Sciatic nerve (tissue), 2 donors: ENCODE measurements at places on chromosomes 3 and 15. TPM values are rescaled to one million over a fixed set of nuclear protein-coding genes. Genes with fewer than 3 reads are reported as not detected.

GRCh38 chr15:39936681-39937080 lies 2.8 kb downstream of the EIF2AK4 start:
- DNase-seq, result no peak

DNA sequence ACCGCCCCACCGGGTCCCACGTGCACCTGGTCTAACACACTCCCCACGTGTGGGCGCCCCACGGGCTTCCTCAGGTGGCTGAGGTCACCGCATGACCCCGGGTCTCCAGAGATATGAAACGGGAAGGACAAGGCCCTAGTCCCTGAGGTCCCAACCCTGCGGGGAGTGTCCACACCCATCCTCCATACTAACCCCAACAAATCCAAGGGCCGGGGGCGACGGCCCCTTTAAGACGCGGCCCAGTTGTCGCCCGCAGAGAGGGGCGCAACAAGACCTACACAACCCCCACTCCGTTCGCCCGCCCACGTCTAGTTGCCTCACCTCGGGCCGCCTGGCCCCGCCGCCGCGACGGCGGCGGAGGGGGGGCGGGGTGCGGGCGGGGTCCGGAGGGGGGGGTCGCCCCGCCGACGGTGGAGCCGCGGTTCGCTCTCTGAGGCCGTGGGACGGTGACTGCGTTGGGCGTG lies 396 bp downstream of the INO80 start:
- DNase-seq, result peak; percentile 76

DNA sequence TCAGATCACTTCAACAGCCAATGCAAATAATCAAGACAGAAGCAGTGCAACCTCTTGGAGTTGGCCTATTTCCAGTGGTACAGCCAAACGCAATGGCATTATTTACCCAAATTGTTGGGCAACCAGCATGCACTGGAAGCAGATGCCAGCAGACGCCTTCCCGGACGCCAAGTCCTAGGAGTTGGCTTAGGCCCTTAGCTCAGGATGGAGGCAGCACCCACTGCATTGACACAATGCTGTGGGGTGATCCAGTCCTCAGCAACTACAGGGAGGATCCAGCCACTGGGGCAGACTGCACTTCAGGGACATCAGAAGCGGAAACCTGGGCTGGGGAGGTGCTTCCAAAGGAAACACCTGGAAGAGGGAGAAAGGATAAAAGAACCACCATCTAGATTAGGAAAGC lies 290.4 kb downstream of the FAM43A start:
- DNase-seq, result no peak

- no peak for DNase-seq
Observed at GRCh38 chr15:101059381-101060341, 140.5 kb downstream of the LRRK1 start.

DNA sequence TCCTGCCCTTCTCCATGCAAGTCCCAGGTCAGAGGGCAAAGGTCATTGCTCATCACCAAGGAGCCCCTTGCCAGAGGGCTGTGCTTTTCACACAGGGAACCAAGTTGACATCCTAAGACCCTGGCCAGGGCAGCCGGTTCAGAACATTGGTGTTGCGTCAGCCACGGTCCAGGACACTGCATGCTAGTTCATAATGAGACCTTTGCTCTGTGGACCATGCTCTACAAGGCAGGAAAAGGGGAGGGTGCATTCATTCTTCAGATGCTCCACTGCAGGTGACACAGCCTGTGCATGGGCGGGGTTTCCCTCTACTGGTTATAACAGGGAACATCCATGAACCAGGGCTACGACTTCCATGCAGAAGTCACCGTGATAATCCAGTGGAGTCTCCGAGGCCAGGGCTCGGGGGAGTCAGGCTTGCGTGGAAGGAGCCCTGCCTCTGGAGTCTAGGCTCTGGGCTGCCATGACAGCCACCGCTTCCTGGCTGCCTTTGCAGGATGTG lies 81.6 kb downstream of the OCA2 start:
- DNase-seq, result no peak

DNA sequence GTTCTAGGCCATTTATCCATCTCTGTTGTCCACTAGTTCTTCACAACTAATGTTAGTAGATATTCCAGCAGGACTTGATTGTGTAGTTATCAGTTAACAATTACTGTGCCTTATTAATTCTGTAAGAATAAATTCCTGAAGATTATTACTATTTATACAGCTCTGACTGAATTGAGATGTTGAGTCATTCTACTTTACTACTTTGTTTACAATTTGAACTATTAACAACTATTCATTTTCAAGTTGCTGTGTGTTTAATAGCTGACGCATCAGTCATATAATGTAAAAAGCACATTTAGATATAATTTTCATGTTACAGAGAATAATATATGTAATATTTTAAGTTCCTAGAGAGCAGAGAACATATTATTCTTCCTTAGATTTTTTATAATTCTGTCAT lies 21.1 kb downstream of the DZIP3 start:
- no peak for DNase-seq

GRCh38 chr3:3817865-3818264 lies 18.6 kb downstream of the LRRN1 start:
- no peak for DNase-seq

DNA sequence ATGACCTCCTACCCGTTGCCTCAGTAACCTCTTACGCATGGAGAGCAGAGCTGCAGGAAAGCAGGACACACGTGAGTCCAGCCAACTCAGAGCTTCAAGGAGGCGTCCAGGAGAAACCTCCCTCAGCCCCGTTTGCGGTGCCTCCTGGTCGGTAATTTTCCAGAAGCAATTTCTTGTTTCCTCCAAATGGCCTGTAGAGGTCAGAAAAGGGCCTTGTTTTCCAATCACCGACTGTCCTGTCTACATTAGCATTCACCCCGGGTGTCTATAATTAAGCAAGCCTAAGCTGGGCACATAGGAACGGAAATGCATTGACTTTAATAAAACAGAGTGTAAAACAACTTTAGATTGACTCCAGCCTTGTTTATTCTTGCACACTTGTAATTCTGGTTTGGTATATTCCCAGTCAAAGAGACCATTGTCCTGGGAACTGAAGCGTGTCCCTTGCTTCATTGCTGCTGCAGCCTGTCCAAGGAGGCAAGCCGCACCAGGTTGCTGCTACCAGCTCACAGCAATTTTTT lies 836.2 kb downstream of the AGBL1 start:
- DNase-seq, result no peak

DNA sequence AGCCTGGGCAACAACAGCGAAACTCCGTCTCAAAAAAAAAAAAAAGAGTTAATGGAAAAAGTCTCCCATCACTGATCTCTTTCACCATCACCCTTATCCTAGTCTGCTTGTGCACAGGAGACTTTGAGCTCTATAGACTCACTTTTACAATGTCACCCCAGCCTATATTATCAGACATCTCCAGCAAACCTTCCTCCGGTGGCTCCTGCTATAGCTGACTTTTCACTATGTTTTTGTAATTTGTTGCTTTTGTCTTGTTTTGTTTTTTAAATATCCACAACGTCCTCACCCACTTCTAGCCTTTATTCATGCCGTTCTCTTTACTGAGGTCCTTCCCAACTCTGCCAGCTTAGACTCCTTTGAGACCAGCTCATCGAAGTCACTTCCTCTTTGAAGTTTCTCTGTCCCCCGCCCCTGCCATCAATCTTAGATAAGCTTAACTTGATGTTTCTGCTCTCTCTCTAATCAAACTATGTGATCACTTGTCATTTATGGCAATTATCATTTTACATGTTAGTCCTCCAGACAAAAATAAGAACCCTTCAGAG lies 82.7 kb upstream of the CHD2 start:
- peak; percentile 25 for DNase-seq

DNA sequence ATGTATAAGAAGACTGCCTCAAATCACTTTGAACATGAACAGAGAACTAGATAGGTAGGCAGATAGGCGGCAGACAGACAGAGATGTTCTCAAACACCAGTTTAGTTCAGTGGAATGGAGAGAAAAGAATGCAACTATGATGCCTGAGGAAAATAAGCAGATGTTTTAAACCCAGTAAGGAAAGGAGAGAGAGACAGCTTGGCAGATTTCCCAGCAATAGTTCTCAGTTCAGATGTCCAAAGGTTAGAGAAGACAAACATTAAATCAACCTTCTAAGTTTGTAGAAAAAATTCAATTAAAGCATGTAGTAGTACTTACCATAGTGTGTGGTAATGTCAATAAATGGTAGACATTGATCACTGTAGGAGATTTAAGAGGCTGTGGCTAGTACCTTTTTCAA lies 209.6 kb upstream of the PFN2 start:
- no peak for DNase-seq

DNA sequence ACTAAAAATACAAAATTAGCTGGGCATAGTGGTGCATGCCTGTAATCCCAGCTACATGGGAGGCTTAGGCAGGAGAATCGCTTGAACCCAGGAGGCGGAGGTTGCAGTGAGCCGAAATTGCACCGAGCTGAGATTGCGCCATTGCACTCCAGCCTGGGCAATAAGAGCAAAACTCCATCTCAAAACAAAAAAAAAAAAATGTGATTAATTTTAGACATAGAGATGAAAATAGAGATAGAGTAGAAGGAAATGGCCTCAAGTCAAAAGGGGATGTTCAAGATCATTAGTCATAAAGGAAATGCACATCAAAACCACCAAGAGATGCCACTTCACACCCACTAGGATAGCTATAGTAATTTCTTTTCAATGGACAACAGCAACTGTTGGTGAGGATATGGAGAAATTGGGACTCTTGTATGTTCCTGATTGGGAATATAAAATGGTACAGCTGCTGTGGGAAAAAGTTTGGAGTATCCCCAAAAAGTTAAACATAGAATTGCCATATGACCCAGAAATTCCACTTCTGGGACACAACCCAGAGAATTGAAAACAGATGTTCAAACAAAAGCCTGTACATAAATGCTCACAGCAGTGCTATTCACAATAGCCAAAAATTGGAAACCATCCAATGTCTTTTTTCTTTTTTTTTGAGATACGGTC lies 55.4 kb downstream of the ABHD2 start:
- no peak for DNase-seq

Gene ANKRD63
- total RNA-seq, result not detected

Gene DCLK3
- 57.7 TPM for total RNA-seq
